ENCODE measurements at places on chromosomes 3 and 15.

DNA sequence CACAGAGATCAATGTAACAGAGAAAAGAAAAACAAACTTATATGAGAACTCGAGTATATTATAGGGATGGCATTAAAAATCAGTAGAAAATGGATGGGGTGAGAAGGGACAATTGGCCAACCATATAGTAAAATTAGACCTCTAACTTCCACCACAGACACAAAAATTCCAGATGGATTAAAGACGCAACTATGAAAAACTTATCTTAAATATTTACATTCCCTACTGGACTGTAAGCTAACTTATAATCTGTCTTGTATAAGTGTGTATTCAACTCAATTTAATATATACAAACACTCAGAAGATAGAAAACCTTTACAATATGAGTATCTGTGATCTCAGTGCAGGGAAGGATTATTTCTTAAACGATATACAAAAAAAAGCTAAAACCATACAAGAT is 3.0 kb downstream of the MFAP1 start:
- no peak for DNase-seq

DNA sequence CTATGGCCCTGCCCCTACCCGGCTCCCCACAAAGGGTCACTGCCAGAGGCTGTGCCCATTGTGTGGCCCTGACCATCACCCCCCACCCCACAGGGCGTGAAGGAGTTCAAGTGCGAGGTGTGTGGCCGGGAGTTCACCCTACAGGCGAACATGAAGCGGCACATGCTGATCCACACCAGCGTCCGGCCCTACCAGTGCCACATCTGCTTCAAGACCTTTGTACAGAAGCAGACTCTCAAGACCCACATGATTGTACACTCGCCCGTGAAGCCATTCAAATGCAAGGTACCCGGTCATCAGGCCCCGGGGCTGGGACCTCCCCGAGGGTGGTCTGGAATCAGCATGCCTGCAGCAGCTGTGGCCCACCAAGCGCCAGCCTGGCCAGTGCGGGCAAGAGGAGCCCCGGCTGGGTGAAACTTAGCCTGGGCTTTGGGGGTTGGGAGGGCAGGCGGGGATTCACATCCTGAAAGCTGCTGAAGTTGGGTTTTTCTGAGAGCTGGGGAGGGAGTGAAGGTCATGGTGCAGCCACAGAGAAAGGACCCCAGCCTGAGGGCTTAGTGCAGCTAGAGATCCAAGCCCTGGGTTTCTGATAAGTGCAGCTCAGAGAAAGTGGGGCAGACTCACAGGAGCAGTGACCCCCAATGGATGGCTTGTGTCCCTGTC is 29.2 kb downstream of the IDH2 start:
- no peak for DNase-seq

DNA sequence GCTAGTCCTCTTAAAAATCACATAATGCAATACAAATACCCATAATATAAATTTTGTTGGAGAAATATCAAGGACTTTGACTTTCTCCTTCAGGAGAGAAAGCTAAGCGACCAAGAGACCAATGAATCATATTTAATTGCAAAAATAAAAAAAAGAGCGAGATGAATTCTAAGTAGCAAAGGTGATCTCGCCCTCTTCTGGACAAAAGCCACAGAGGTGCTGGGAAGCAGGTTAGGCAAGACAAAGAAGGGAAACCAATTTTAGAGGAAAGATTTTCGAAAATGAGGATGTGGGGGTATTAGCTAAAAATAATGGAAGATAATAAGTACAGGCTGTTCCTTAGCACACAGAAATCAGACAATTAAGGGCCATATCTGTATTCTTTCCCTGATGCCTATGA is 111.4 kb upstream of the PLAAT1 start:
- no peak for DNase-seq

DNA sequence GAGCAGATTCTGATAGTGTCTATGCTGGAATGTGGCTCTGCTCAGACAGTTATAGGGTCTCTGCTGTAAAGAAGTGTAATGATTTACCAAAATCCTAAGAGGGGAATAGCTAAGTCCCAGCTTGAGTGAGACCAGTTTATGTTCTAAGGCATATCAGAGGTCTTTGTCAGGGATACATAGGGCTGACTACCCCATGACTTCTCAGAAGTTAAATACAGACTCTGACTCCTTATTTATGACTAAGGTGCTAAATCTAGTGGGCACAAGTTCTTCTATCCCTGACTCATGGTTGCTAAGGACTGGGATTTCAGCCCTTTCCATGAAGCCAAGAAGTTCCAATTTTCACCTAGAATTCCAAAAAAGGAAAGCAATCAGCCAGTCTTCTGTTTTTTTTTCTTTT is 192.6 kb upstream of the POU1F1 start:
- no peak for DNase-seq

DNA sequence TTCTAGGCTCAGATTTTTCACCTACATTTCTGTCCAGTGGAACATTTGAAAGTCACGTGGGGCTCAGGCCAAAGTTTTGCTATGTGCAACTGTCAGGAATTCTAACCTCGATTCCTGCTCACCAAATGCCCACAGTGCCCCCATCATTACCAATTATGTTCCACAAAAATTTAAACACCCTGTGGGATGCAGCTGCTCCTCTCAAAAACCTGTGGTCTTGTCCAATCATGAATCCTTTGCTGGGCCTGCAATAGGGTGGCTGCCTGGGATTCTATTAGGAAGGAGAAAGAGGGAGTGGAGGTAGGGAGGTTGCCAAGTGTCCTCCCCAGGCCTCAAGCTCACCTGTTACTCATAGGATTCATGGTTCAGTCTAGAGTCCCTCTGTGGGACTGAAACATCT is 68.1 kb downstream of the RHCG start:
- DNase-seq, result no peak

DNA sequence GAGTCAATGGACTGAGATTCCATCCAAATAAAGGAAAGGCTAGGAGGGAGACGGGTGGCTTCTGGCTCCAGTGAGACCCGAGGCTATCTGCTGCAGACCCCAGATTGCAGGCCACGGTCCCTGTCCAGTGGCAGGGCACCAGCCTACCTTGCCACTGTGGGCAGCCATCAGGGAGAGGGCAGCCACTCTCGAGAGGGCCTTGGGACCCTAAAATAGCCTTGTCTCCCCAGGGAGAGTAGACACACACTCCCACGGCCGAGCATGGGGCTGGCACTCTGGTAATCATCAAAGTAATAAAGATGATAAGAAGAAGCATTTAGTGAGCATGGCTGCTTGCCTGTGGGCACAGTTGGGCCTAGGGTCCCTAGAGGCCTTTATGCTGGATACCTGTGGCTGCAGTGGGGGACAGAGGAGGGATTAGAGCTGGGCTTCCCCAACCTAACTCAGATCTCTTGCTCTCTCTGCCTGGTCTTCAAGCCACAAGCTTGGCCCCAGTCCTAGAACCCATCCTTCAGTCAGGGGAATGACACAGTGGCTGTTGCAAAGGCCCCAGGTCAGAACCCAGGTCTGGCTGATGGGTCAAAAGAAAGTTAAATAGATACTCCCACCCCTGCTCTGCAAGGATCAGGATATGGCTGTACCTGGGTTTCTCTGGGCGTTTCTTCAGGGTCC is 9.2 kb upstream of the VIPR1 start:
- DNase-seq, result no peak

DNA sequence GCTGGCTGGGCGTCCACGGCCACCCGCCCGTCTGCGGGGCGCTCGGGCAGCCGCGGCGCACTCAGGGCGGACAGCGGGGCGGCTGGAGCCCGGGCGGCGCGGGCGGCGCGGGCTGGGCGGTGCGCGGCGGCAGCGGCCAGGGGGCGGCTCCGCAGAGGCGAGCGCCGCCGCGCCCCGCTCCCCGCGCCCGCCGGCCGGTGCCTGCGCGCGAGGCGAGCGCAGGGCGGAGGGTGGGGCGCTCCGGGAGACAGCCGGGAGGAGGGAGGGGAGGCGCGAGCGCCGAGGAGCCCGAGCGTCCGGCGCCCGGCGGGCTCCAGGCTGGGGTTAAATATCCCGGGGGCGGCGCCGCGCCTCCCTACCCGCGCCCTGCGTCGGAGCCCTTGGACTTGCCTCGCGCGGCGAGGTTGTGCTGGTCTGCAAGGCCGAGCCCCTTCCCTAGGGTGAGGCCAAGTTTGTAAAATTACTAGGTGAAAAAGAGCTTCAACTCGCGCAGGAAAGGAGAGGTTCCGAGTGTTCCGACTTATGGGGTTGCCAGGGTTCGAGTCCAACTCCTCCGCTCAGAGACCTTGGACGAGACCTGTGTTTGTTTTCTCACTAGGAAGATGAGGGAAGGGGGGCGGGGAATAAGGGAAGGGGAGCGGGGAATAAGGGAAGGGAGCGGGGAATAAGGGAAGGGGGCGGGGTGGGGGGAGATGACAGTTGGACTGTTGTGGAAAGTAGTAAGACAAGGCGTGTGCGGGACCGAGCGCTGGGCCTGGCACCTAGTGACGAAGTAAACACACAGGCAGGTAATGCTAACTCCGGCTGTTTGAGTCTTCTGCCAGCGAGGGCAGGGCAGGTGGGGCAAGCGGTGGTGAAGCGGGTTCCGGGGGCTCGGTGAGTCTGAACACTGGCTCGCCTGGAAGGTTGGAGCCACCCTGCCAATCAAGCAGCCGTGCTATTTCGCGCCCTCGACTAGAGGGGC is at the start of gene TNFAIP8L3:
Gene TNFAIP8L3 (minus strand): TSS at position 301 of the 964 bp plus-strand sequence. CDS start 311 bp downstream, outside the sequence.
- no peak for DNase-seq

GRCh38 chr3:38835939-38836338 is 19.9 kb upstream of the SCN10A start:
- DNase-seq, result no peak

- DNase-seq, result no peak
These were observed 4.2 kb upstream of the WNT5A start for GRCh38 chr3:55491296-55491816.

- DNase-seq, result no peak
These were observed 147.0 kb upstream of the EOMES start for GRCh38 chr3:27869152-27869551.

- no peak for DNase-seq
These were observed 15.0 kb upstream of the KBTBD8 start for GRCh38 chr3:66983101-66983500.

DNA sequence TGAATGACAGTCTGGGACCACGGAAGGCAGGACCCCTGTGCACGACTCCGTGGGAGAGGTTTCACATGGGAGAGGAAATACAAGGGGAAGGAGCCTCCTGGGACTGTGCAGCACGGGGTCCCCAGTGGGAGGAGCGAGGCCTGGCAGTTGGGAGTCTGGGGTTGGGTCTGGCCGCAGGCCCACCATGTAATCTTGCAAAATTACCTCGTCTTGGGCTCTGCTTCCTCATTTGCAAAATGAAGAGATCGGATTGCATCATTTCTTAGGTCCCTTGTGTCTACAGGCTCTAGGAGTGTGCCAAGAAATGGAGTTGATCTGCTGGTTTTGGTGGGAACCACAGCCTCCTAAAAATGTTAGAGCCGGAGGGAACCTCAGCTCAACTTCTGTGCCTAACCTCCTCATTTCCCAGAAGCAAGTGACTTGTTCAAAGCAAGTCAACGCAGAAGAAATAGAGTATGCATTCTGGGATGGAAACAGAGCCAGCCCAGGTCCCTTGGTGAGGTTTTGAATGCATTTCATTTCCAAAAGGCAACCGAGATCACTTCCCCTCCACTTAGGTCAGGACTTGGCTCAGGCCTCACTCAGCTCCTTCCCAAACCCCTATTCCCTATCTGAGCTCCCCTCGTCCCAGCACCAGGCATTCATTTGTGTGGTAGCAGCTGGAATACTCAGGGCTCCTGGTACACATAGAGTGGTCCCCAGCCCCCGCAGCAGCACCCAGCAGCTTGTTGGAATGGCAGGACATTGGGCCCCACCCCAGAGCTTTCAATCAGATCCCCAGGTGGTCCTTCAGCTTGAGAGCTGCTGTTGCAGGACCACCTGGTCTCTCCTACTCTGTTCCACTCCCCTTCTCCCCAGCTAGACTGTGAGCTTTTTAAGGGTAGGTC is 267.7 kb downstream of the XXYLT1 start:
- DNase-seq, result no peak

- DNase-seq, result no peak
These were observed 106.3 kb downstream of the STAG1 start for GRCh38 chr3:136645915-136646314.

DNA sequence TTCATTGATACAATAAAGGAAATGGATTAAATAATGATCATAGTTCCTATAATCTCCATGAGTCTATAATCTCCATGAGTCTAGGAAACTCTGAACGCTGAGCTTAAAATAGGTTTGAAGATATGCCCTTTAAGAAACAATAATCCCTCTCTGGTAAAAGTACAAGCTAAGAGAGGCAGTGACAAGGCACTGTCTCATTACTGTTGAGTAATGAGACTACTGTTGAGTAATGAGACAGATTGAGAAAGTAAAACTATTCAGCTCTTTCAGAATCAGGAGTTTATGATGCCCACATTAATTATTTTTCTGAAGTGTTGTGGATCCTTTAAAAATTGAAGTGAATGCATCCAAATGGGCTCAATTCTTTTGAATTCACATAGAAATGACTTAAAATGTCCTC is 235.5 kb upstream of the THRB start:
- no peak for DNase-seq

GRCh38 chr3:47022641-47023071 is 43.2 kb downstream of the NBEAL2 start:
- no peak for DNase-seq

DNA sequence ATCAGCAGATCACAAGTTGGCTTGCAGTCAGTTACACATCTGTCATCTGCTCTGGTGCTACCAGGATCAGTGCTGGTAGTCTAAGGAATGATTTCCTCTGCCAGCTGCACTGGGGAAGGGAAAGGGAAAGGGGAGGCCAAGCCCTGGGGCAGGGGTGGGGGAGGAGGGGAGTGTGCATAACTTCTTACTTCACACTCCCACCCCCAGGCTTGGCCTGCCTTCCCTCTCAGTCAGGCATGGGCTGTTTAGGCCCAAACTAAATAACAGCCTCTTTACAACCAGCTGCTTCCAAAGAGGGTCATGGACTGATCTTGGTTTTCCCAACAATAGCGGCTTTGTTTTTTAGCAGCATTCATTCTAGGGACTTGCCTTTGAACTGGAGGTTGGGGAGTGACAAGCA is 86.1 kb upstream of the PSMD6 start:
- no peak for DNase-seq

- no peak for DNase-seq
These were observed 159.9 kb downstream of the MAGI1 start for GRCh38 chr3:65878831-65879230.

DNA sequence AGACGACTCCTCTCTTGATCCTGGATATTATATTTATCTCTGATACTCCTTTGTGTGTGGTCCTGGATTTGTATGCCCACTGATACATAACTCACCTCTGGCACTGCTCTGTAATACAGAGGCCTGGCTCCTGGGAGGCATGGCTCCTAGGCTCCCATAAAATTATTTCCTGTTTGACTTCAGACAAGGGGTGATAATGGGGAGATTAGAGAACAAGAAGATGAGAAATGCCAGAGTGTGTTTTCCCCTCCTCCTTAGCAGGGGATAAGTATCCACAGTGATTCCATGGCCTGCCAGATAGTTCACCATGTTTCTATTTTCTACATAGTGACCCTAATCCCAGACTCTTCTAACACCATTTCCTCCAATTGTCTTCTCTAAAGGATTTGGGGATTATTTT is 165.7 kb upstream of the PLSCR5 start:
- no peak for DNase-seq

GRCh38 chr15:48006031-48006511 is 114.7 kb upstream of the SLC24A5 start:
- no peak for DNase-seq
